NCI-H1694 treated with DMSO at 0.1 percent for 48 hours (cell line): ENCODE measurements at places on chromosomes 5 and 9.
A peak's percentile ranks its signal among the peaks of the same experiment; 100 is the strongest.

- DNase-seq = peak; percentile 48
Observed at GRCh38 chr9:121662359-121662758, 10.9 kb downstream of the DAB2IP start.

GRCh38 chr5:36378551-36378950, 76.8 kb upstream of the RANBP3L start:
- DNase-seq = no peak

DNA sequence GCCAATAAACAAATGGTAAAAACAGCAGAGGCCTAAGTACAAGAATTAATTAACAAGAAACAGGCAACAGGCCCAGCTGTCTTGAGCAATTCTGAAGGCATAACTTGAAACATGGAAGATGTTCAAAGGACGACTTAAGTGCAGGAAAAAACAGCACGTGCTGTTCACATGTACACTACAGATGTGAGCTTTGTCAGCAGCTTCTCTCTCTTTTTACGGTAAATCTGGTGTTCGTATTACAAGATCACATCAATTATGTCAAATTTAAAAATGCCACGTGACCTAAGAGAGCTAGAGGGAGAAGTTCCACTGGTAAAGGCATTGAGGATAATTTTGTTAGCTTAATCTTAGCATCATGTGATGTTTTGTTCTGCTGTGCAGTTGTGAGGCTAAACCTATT, 281.1 kb downstream of the PSAT1 start:
- DNase-seq = no peak

- DNase-seq = no peak
Observed at GRCh38 chr9:130088051-130088450, 34.3 kb downstream of the GPR107 start.

GRCh38 chr9:84669288-84670137, at the start of gene NTRK2:
TSS of gene NTRK2 (plus strand) at chr9:84669729. CDS start at chr9:84670749, 1,020 bp downstream.
- no peak for DNase-seq

- no peak for DNase-seq
Observed at GRCh38 chr5:66170195-66170919, 26.3 kb downstream of the SREK1 start.

DNA sequence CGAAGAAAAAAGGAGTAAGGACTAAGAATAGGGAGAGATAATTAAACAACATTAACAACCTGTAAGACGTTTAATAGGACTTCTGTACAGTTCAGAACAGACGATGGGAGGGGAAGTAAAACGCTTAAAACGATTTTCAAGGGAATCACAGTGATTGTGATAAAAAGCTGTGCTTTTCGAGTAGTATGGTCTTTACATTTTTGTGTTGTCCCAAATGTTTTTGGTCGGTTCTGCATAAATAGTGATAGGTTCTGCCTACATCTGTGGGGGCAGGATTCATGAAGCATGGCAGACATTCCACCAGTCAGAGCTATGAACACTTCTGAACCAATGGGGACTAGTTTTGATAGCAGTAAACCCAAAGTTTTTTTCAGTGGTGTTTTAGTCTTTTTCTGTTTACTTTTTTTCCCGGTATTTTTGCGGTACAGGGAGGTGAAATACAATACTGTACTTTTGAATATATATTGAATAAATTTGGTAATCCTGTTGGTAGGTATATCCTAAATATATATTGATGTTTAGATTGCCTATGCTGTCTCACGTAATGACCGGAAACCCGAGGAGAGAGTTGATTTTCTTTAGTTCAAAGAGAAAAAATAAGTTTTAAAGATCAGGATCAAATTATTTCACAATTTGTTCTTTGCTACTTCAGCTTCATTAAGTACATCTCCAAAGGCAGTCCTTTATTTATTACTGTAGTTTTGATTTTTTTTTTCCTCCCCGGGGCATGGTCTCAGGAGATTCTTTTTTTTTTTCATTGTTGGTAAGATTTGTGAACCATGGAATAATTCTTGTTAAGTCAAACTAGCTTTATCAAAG, 1.3 kb downstream of the ERBIN start:
- no peak for DNase-seq

- DNase-seq = no peak
Observed at GRCh38 chr9:119160551-119160950, 208.7 kb downstream of the BRINP1 start.

DNA sequence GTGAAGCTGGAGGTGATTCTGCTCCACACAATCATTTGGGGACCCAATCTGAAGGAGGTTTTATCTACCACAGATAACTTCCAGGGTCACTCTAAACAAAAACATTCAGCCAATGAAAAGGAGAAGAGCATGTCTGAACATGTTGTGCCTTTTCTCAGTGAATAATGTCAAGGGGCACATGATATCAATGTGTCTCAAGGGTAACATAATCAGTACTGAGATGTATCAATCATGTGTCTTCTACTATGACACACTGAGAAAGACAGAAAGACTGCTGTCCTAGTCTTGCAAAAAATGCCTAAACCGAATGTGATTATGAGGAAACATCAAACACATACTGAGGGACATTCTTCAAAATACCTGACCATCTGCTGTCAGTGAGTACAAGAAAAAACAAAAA, 25.4 kb upstream of the RASA1 start:
- no peak for DNase-seq

DNA sequence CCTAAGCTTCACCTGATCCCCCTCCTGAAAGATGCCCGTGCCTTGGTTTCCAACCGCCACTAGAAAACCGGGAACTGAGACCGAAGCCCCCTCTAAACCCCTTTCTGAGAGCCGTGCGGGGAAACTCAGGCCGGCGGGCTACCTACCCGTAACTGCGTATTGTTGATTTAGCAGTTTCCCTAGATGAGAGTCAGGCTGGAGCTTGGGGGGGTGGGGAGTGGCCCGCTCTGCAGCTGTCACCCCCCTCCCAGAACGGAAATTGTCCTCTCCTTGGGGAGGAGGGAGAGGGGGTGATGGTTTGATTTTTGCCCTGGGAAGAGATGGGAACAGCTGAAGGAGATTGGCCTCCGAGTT, 2.5 kb downstream of the CXXC5 start:
- DNase-seq = no peak

- no peak for DNase-seq
Observed at GRCh38 chr9:135886147-135886981, 21.0 kb downstream of the CAMSAP1 start.

GRCh38 chr9:129098328-129098727, 12.3 kb downstream of the CRAT start:
- no peak for DNase-seq

- DNase-seq = peak; percentile 12
Observed at GRCh38 chr9:126398403-126399058, 71.9 kb downstream of the MVB12B start.

- peak; percentile 23 for DNase-seq
Observed at GRCh38 chr9:111691672-111692329, 30.4 kb downstream of the GNG10 start.

DNA sequence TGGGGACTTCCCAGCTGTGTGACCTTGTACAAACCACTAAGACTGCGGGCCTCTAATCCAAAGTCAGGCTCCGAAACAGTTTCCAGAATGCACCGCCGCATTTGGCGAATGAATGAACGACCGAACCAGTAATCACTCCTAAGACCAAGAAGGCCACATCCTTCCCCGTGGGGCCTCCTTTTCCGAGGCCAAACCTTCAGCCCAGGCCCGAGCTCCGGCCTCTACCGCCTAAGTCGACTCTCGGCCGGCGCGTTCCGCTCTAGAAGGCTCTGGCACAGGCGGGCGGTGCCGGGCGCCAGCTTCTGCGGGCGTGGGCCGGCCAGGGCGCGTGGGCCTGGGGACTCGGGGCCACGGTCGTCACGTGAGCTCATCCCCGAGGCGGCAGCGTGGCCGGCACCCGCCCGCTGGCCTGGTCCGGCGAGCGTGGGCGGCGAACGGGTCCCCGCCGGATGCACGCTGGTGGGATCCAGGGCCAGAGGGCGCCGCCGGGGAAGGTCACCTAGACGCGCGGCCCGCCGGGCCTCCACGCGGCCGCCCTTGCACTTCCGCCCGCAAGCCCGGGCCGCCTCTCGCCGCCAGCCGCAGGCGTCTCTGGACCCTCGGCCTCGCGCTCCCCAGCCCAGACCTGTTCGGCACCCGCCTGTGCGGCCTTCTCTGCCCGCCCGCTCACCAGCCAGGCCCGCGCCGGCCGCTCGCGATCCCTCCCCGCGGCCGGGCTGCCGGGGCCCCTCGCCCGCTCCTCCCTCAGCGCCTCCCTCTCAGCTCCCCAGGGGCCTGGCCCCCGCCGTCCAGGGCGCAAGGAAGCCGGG, 754 bp downstream of the VDAC1 start:
- no peak for DNase-seq

DNA sequence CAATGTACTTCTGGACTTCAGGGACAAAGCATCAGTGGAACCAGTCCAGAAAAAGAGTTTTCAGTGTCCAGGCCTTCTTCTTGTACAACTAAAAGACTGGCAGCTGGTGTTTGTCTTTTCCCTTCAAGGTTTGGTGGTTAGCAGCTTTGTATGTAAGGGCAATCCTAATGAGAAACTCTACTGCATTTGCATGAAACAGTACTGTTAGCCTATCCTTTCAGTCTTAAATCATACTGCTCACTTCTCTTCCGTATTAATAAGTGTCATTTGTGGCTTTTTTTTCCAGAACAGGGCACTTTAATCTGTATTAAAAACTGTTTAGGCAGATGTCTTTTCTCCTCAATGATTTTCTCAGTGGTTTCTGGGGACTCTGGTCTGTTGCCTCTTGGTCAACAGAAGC, 48.9 kb downstream of the FAM174A start:
- DNase-seq = no peak

- peak; percentile 28 for DNase-seq
Observed at GRCh38 chr5:170782438-170782837, 1.1 kb upstream of the GABRP start.

DNA sequence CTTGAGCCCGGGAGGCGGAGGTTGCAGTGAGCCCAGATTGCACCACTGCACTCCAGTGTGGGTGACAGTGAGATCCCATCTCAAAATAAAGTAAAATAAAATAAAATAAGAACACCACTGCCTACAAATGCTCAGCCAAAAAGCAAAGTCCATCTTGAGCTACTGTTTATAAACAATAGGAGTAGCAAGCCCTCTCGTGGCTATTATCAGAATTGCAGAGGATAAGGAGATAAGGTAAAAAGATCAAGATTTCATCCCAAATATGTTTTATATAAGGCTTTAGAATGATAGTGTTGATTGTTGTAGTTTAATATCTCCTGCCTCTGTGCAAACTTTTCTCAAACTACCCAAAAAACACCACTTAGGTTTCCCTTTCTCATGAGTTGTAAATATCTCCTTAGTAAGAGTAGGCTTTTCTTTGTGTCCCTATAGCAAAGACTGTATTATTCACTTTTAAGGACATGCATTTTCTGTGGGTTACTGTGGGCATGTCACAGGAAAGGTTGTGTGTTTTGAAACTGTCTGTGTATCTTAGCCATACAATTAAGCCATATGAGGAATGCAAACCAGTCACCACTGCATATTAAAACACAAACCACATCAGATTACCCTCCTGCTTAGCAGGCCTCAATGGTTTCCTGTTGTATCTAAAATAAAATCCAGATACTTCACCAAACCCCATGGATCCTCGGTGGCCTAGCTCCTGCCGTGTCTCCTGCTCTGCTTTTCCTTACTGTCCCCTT, 31.8 kb upstream of the CKS2 start:
- peak; percentile 47 for DNase-seq

DNA sequence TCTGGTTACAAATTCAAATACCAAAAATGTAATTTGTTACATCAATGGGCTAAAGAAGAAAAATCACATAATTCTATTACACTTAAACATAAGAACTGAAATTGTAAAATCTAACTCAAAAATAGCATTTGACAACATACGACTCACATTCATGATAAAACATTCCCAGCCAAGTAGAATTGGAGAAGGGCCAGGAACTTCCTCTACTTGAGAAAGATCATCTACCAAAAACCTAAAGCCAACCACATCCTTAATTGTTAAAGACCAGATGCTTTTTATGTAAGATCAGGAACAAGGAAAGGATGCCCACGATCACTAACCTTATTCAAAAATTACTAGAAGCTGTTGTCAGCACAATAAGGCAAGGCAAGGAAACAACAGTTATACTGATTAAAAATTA, 1819.8 kb upstream of the C9orf72 start:
- no peak for DNase-seq

DNA sequence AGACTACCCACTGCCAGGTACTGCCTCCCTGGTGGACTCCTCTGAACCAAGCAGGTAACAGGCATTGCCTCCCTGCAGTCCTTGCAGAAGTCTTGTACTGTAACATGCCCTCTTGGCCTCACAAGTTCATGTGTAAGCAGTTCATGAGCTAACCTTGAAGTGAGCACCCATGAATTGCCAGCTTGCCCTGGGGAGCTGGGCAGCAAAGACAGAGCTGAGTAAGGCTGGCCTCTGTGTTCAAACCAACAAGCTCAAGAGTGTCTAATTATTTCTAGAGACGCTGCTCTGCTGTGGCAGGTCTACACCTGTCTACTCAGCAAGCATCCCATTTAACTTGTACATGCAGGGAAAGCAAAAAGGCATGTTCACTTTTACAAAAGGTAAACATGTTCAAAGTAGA, 113.5 kb downstream of the FEM1C start:
- no peak for DNase-seq

DNA sequence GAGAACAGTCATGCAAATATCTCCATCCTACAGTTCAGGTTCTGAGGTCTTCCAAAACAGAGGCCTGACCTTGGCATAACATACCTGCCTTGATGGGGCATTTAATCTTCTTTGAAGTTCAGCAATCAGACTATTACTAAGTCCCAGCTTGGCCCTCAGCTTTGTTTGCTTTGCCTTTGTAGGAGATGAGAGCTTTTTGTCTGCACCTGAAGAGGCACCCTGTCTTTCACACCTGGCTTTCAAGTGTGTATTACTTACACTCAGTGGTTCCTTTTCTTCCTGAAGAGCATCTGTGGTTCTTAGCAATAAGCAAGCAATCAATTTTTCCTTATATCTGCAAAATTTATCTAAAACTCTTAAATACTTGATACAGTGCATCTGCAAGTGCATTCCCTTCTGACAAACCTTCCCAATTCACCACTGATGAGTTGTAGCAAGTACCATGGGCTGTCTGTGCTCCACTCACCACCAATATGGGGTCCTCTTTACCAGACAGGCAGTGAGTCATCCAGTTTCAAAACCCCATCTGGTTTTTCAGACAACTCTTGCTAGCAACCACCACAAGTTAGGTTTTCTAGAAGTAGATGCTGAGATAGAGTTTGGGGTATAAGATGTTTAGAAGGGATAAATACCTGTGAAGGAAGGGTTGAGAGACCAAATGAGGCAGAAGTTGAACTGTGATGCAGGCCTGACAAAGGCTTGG, 100.2 kb downstream of the HINT1 start:
- DNase-seq = no peak

DNA sequence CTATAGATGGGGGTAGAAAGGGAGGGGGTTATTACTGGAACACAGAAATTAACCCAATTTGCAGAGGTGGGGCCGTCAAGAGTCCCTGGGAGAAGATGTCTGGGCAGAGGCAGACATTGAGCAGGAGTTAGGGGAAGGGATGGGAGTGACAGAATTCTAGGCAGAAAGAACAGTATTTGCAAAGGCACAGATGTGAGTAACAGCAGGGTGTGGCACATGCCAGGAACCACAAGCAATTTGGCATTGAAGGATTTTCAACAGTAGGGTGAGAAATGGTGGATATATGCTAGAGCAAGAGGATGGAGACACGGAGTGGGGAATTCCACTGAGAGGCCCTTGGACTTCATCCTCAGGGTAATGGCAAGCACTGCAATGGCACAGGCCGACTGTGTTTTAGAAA, 71.6 kb upstream of the FRRS1L start:
- DNase-seq = peak; percentile 22

GRCh38 chr9:94269264-94269663, 10.2 kb downstream of the ZNF169 start:
- DNase-seq = no peak

GRCh38 chr5:73691302-73692080, 65.5 kb downstream of the ARHGEF28 start:
- DNase-seq = no peak
